ENCODE measurements at places on chromosomes 2 and 18.

DNA sequence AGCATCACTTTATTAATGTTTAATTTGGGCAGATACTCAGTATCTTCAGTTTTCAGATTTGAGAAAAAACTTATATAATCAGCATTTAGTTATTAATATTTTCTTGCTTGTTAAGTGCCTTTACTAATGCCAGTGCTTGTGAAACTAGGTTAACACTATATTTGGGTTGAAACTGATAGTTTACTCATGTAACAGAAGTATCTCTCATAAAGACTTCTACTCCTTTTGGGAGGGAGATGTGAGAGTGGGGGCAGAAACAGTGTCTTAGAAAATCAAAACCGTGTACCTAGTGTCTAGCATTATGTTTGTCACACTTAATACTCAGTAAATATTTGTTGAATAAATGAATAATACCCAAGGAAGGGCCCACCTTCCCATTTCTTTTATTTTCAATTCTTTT lies 129.5 kb downstream of the MSTN start:
- no peak for DNase-seq

- no peak for DNase-seq
These were observed 48.0 kb downstream of the SERPINB8 start for GRCh38 chr18:64017870-64018269.

GRCh38 chr18:78720456-78721237 lies 259.0 kb upstream of the SALL3 start:
- DNase-seq = no peak

DNA sequence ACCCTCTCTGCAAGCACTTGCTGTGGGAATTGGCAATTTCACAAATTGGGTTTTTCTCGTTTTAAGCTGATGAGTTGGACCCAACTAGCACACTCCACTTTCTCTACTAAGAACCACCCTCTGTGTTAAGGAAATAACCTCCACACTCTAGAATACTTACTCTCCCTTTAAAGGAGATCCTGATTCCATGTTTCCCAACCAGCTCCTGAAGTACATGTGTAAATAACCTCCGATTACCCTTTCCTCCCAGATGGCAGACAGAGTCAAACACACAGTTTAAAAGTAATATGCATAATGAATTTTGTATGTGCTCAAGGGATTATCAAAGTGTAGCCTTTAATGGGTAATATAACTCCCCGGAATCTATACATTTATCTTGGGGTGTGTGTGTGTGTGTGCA lies 171.3 kb upstream of the OSR1 start:
- no peak for DNase-seq

GRCh38 chr18:55506074-55506473 lies 81.9 kb downstream of the TCF4 start:
- no peak for DNase-seq

DNA sequence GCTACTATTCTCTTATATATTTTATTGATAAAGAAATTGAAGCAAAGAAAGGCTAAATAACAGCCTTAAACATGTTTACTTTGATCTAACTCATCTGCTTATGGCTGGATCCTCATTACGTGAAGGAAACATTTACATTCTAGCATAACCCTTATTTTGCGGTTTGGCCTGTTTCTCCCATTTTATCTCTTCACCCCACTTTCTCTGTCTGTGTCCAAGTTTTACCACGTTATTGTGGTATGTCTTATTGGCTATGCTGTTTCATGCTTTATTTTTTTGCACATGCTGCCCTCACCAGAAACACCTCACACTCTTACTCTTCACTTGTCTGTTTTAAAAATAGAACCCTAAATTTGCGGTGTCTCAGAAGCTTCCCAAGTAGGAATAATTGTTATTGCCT lies 78.5 kb downstream of the RPIA start:
- no peak for DNase-seq

DNA sequence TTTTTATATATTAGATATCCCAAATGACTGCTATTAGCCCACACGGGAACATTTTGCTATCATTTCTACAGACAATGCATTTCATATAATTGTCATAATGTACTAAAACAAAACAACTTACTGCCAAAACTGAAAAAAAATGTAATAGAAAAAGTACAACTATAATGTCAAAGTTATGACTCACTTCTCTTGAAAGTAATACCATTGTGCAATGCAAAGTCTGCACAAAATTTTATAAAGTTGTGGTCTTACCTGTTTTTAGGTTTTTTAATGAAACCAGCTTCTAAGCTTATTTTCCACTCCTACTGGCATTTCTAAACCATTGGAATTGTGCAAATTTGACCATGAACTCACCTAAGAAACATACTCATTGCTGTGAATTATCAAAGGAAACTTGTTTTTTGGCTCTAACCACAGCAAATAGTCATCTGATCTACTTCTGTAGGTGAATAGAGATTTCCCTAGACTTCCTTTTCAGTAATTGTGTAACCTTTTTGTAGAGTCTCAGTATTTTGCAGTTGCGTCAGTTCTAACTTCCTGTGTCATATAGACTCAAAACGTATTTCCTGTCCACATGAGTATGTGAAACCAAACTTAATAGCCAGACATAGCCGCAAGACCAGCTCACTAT lies 31.9 kb upstream of the TFPI start:
- DNase-seq = no peak

DNA sequence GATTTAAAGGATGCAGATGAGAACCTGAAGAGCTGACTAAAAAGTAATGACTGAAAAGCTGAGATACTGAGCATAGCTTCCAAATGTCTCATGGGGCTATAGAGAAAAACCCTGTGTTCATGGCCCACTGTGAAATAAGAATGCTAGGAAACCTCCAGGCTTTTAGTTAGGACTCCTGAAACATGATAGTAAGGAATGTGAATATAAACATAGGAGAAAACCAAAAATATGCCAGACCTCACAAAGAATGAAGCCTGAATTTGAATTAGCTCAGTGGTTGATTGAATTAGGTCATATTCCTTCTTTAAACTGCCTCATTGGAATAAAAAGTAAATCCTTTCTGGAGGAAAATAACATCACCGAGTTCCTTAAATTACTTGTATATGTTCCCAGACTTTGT lies 194.5 kb upstream of the NXPH2 start:
- no peak for DNase-seq

DNA sequence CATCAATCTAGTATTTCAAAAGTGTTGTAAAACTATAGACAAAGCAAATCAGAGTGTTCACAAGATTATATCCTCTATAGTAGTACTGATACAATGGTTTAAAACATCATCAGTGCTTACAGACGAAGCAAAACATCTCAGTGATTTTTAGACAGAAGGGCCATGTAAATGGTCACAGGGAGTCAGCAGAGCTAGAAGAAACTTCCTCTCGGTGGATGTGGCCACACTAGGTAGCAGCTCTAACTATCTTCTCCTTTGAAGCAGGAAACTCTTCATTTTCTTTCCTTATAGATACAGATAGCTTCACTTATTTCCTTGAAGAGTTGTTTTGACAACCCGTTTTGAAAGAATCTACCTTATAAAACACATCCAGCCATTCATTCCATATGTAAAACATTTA lies 80.4 kb upstream of the CD226 start:
- DNase-seq = no peak

GRCh38 chr2:20781656-20782265 lies 41.1 kb downstream of the LDAH start:
- no peak for DNase-seq

GRCh38 chr2:37180006-37180639 lies 8.3 kb downstream of the SULT6B1 start:
- no peak for DNase-seq

DNA sequence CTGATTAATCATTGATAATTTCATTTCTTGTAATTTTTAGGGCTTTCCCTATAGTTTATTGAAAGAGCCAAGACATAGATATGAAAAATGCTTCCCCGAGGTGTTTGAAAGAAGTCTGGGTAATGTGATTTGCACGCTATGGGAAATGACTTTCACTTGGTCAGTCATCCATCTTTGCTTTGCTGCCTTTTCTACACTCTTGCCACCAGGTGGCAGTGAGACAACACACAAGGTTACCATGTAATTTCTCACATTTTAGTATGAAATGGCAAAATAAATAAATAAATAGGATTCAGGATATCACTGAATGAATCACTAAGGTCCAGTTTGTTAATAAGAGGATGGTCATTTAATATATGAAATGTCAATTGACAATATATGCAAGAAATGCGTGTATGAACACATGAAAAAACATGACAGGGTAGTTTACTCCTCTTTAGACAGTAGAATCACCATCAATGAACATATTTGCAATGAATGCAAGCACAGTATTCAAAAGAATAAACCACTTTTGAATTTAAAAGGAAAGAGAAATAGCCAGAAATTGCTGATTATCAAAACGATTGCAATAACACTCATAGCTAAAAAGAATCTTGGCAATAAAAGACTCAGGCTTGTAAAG lies 52.2 kb upstream of the KCNH7 start:
- DNase-seq = no peak

GRCh38 chr2:77977471-77978063 lies 455.4 kb upstream of the LRRTM4 start:
- no peak for DNase-seq

DNA sequence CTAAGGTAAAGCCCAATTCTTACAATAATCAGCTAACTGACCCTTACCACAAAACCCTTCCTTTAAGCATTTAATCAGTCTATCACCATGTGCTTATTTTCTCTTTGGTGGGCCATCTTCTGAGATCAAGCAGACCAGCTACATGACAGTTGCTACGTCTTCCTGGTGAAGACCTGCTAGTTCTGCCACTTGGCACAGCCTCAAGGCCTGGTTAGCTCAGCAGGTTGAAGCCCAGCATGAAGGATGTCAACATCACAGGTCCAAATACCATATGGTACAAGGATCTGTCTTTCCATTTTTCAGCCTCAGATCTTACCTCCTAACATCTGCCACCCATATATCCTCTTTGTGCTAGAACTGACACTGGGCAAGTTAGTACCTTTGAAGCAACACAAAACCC lies 636.9 kb downstream of the LRP1B start:
- DNase-seq = no peak

GRCh38 chr2:238730001-238730669 lies 117.8 kb upstream of the TWIST2 start:
- DNase-seq = no peak

- DNase-seq = no peak
These were observed 1526.7 kb downstream of the LRP1B start for GRCh38 chr2:140604096-140604495.
